ENCODE measurements at places on chromosomes 5 and 9.

DNA sequence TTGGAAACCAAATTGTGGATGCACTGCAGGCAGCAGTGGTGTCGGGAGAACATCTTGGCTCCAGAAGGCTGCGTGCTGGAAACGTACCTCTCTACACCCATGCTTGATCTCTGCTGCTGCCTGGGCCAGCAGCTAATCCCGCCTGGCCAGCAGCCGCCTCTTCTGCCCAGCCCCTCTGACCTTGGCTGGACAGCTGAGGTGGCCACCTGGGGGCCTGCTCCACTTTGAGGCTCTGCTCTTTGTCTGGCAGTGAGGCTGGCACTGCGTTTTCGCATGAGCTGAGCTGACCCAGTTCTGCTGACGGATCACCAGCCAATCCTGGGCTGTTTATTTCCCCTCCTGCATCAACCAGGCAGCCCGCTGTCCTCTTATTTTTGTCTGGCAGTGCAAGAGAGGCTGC lies 154.9 kb downstream of the TENT4A start:
- no peak for DNase-seq

- DNase-seq: no peak
Measured at GRCh38 chr9:92666236-92666635, 3.7 kb downstream of the IPPK start.

DNA sequence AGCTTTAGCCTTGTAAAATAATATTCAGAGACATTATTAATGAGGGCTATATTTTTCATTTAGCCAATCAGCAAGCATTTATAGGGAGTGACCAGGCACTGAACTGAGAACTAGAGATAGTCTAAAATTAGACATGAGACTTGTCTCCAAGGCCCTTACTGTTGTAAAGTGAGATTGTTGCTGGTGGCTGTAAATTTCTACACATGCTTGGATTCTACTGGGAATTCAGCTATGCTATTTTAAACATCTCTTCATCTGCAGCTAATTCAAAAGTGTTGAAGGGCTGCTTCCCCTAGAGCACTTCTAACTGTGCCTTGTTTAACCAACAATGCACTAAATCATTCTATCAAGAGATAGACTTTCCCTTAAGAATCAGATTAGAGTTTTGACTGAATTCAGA lies 67.4 kb downstream of the CHSY3 start:
- no peak for DNase-seq

- DNase-seq: no peak
Measured at GRCh38 chr9:87578625-87579024, 81.0 kb downstream of the DAPK1 start.
